ENCODE measurements at places on chromosomes 11 and 22.

GRCh38 chr11:77062924-77063323 lies 3.8 kb upstream of the CAPN5 start:
- DNase-seq, result no peak

DNA sequence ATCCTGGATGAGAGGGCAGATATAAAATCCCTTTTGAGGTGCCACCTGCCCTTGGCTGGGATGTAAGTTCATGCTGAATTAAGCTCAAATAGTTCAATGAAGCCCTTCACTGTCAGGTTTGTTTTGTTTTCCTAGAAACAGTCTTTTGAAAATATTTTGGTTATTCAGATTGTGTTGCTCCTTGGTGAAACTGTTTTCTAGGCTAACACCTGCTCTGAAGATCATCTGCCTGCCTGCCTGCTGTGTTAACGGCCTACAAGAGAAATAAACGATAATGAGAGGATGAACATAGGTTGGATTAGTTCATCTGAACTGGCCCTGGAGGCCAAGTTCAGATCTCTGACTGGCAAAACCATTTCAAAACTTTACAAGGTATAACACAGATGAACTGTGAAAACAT lies 67.4 kb downstream of the ZBTB44 start:
- no peak for DNase-seq

DNA sequence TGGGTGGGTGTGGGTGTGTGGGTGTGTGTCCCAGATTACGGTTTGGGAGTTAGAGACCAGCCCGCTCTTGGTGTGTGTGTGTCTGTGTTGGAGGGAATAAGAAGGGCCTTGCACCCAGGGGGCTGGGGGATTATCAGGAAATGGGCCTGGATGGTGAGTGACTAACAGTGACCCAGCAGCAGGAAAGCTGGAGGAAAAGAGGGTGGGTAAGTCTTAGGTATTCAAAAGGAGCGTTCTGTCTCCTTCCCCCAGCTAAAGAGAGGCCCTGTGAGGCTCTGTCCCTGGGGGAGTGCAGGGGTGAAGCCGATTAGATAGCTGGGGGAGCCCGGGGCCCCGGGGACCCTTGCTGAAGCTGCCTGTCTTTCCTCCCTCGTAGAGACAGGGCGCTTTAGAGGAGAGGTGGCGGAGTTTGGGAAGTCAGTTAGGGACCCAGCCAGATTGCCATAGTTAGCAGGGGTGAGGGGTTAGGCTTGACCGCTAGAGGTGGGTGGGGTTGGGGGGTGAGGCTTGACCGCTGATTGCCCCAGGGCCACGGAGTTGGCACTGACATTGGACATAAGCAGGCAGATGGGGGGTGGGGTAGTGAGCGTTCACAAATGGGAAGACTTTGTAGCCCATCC lies 1.5 kb downstream of the OAF start:
- no peak for DNase-seq

GRCh38 chr11:90779098-90779497 lies 556.2 kb upstream of the CHORDC1 start:
- DNase-seq, result no peak

DNA sequence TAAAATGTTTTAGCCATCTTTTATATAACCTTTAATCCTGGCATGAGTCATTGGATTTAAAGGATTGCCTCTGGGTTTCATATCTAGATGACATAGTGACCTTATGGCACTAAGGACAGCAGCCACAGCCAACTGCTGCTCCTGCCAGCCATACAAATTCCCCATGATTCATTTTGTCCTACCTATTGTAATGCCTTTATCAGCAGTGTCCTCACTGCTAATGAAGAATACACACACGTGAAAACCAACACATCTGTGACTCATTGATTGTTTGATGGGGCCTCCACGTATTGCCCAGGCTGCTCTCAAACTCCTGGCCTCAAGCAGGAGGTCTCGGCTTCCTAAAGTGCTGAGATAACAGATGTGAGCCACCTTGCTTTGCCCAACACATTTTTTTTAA lies 1.8 kb downstream of the LDHAL6A start:
- no peak for DNase-seq

DNA sequence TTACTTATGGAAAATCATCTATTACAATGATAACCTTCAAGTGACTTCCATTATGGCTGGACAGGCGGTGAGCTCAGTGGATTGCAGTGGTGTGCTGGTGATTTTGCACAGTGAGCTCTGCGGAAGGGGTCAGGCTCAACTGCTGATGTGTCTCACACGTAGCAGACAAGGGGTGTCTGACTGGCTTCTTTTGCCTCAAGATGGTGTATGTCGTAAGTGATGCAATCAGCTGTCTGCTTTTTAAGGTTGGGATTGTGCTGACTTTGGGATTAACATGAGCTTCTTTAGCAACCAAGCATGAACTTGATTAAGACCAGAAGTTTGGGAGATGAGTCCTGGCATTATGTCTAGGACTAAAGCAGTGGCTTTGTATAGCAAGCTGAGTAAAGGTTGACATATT lies 49.5 kb downstream of the POLD3 start:
- DNase-seq, result no peak

- DNase-seq, result no peak
Observed at GRCh38 chr11:122516686-122517085, 138.8 kb upstream of the UBASH3B start.

- no peak for DNase-seq
Observed at GRCh38 chr11:104798789-104799188, 99.5 kb downstream of the CASP12 start.

- no peak for DNase-seq
Observed at GRCh38 chr11:19819148-19819547, 106.5 kb downstream of the NAV2 start.

- no peak for DNase-seq
Observed at GRCh38 chr11:92413757-92414513, 189.3 kb downstream of the FAT3 start.

- no peak for DNase-seq
Observed at GRCh38 chr11:129368889-129369672, 6.6 kb upstream of the BARX2 start.

DNA sequence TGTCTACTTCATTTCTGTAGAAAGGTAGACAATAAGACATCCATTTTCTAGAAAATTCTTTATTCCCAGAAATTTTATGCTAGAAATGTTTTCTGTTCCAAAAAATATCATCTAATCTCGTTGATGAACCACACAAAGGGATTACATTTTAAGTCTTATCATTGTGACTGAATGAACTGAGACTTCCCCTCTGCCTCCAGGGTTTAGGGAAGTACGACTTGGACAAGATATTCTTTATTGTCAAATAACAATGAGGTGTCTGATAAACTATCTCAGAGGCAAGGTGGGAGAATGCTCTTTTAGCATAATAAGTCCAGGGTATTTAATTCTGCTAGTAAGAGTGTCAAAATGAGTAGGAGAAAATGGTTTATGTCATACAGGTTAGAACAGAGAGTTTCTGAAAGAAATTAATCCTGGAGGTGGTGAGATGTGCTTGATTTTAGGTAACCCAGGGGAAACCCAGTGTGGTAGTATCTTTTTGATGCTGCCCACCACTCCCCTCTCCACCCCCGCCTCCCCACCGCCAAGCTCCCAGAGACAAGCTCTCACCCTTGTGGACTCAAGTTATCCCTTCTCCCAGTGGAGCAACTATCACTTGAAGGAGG lies 100.6 kb downstream of the CD44 start:
- no peak for DNase-seq

DNA sequence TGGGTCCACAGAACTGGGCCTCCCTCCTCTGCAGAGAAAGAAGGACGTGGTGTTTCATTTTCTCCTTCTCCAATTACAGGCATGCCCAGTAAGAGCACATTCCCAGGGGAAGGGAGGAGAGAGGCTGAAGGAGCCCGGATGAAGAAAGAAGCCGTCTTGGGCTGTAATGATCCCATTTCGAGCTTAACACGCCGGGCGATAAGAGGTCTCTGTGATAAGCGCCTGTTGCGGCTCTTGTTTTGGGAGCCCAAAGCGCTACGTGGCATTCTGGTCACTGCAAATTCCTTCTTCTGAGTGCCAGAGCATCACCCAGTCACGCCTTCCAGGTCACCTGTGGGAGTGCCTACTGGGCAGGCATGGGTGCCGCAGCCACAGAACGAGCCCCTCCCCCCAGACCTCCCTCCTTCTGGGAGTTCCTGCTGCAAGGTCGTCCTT lies 57.5 kb downstream of the ANO1 start:
- no peak for DNase-seq

DNA sequence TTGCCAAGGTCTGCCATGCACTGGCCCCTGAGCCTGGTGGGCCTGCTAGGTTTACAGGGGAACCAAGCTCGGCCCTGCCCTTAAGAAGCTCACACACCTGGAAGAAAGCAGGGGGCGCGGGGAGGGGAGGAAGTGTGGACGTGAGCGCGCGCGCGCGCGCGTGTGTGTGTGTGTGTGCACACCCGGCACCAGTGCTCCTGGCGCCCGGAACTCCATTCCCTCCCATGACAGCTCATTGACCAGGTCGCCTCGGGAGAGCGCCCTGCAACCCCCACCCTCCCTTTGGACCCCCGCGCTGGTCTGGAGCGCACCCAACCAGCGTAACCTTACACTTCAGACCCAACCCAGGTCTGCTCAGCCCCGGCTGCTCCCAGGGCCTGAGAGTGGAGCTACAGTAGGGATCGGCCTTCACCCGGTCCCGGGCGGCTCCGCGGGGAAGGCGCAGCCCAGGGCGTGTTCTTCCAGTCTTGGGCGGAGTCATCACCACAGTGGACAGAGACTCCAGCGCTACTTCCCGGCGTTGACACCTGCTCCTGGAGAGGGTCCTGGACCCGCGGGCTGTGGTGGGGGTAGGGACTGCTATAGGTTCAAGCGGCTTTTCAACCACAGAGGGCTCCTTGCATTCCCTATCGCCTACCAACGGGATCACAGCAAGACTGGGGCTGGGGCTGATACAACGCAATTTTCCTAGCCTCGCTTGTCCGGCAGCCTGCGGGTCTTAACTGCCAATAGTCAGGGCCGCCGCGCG lies 1.5 kb downstream of the GALNT18 start:
- DNase-seq, result peak; percentile 63

GRCh38 chr11:118929501-118930093 lies 3.9 kb upstream of the BCL9L start:
- DNase-seq, result peak; percentile 95

DNA sequence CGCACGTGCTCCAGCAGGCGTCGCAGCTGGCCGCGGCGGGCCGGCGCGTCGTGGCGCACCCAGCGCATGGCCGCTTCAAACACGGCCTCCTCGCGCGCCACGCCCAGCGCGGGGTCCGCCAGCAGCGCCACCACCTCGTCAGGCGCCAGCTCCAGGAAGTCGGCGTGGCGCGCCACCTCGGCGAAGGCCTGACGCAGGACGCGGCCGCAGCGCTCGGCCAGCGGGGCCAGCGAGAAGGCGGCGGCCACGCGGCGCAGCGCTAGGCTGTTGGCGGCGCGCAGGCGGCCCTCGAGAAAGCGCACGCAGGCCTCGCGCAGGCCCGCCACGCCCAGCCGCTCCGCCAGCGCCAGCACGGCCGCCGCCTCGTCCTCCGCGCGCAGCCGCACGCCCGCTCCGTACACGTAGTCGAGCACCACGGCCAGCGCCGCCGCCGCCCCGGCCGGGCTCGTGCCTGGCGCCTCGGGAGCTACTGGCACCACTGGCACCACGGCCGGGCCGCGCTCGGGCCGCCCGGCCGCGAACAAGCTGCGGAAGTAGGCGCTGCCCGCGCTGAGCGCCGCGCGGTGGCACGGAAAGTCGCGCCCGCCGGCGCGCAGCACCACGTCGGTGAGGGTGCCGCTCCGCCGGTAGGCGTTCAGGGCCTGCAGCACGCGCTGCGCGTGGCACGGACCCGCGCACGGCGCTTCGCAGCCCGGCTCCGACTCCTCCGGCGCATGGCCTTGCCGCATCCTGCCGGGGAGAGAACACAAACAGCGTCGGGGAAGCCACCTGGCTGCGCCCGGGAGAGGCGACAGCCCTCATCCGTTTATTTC lies 2.9 kb downstream of the KLHL35 start:
- peak; percentile 82 for DNase-seq

GRCh38 chr22:33699176-33699575 lies 221.1 kb downstream of the LARGE1 start:
- no peak for DNase-seq

DNA sequence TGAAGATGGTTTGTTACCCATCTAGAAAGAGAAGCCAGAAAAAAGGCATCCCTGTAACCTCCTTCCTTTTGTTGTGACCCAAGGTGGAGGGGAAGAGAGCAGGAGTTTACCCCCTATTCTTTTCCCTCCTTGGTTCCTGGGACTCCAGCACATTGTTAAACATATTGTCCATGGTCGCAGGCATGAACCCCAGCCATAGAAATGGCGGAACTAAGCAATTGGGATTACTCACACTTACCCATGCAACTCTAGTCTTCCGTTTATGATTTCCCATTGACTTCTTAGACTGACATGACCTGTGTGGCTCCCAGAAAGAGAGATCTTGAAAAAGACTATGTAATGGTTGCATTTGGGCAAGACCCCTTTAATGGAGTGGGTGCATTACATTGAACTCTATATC lies 45.4 kb downstream of the OR4C46 start:
- DNase-seq, result no peak

- no peak for DNase-seq
Observed at GRCh38 chr22:19110646-19111045, 11.6 kb downstream of the DGCR2 start.

GRCh38 chr11:128627666-128628324 lies 40.4 kb upstream of the ETS1 start:
- no peak for DNase-seq

- peak; percentile 92 for DNase-seq
Observed at GRCh38 chr11:57426929-57427726, at the start of gene SLC43A3. Gene SLC43A3, minus strand, starts transcription at chr11:57427121. Its CDS starts 949 bp downstream, at chr11:57426172.

GRCh38 chr22:19686946-19687345 lies 27.4 kb upstream of the SEPTIN5 start:
- no peak for DNase-seq

DNA sequence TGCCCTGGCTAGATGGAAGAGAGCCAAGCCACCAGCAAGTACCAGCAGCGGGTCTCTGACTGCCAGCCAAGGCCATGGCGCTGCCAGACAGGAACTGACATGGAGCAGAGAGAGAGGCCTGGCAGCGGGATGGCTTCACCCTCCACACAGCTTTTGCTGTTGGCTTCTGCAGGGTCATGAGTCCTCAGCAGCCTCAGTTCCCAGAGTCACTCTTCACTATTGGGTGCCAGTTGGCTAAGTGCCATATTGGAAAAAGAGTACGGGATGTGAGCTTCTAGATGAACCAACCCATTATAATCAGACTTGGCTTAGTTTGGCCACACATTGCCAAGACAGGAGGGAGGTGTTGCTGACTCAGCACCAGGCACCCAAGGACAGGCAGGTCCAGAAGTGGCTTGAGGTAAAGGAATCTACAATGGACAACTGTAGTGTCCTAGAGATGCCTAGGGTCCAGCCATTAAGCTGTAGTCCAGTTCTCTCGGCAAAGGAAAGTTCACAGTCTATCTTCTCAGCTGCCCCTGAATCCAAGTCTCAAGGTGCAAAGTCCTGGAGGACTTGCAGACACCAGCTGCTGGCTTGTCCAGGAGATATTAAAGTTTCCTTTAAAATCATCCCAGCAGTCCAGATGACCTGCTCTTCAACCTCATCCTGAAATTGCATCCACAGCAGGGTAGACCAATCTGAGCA lies 40.7 kb upstream of the POU2AF1 start:
- no peak for DNase-seq

GRCh38 chr11:116885951-116886655 lies 48.7 kb upstream of the APOA1 start:
- DNase-seq, result no peak

GRCh38 chr11:129190087-129190486 lies 2.0 kb downstream of the ARHGAP32 start:
- no peak for DNase-seq

- DNase-seq, result no peak
Observed at GRCh38 chr11:69499918-69500284, 18.4 kb downstream of the LINC01488 start.

- no peak for DNase-seq
Observed at GRCh38 chr11:2775083-2775625, 75.4 kb upstream of the KCNQ1OT1 start.

GRCh38 chr11:96464700-96465307 lies 75.0 kb downstream of the JRKL start:
- DNase-seq, result no peak

GRCh38 chr11:44711787-44712608 lies 14.8 kb upstream of the TSPAN18 start:
- DNase-seq, result no peak
